Activated T-helper 2 cell treated with anti-CD3 and anti-CD28 coated beads, Interferon-gamma antibody, Interleukin-2, Interleukin-4, amounts not matched to agents 10 μg/mL and 5 μg/mL and 100 μg/mL, durations not matched to agents 14 hours and 24 hours and 36 hours (primary cell): ENCODE measurements at places on chromosomes 7 and 10.

- no peaks in the 10 kb centered on the region for H3K36me3 ChIP-seq
- no peak overlapping the region for H3K27ac ChIP-seq
- no peak for DNase-seq
- H3K4me3 ChIP-seq: no peak overlapping the region
- H3K4me1 ChIP-seq: no peaks in the 10 kb centered on the region
- H3K27me3 ChIP-seq: peaks cover 8% of the 10 kb centered on the region
Measured at GRCh38 chr7:24069751-24070150, 214.2 kb upstream of the NPY start.

GRCh38 chr7:155051355-155051754 is 18.8 kb upstream of the HTR5A start:
- no peak overlapping the region for H3K27ac ChIP-seq
- peaks cover 8% of the 10 kb centered on the region for H3K27me3 ChIP-seq

GRCh38 chr7:155353256-155353897 is 55.7 kb downstream of the INSIG1 start:
- no peak overlapping the region for H3K27ac ChIP-seq
- H3K36me3 ChIP-seq: no peaks in the 10 kb centered on the region
- no peak overlapping the region for H3K4me3 ChIP-seq
- peaks cover 4% of the 10 kb centered on the region for H3K27me3 ChIP-seq
- peaks cover 2% of the 10 kb centered on the region for H3K4me1 ChIP-seq
- DNase-seq: no peak

DNA sequence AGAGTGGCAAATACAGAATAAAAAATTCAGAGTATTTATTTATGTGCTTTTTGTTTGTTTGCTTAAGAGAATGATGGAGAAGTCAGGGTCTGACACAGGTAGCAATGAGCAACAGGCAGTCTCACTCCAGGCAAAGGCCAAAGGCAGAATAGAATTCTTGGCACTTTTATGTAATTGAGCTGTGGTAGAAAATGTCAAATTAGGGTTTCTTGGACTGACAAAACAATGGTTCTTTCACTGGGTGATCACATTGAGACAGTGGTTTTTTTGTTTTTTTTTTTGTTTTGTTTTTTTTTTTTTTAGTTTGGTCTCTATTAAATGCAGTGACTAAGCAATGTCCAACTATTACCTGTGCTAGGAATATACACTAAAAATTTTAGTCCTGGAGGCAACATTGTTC is 27.4 kb downstream of the POM121L12 start:
- no peaks in the 10 kb centered on the region for H3K4me1 ChIP-seq
- H3K27ac ChIP-seq: no peak overlapping the region
- DNase-seq: no peak

DNA sequence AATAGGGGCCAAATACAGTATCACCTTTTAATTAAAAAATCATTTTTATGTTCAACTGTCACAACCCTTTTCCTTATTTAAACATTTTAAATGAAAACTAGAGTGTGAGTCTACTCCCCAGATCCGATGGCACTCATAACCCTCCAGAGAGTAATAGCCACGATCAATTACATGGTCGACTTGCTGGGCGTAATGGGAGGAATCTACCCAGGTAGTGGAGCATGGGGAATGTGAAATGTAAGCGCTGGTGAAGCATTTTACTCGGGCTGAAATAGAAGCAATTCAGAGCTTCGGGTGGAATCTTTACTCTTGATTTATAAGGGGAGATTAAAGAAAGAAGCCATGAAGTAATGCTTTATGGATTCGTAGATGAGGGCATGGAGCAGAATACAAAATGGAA is 321.9 kb downstream of the ACTR3B start:
- H3K27me3 ChIP-seq: no peaks in the 10 kb centered on the region
- H3K36me3 ChIP-seq: no peaks in the 10 kb centered on the region
- DNase-seq: no peak
- H3K27ac ChIP-seq: no peak overlapping the region
- H3K4me3 ChIP-seq: no peak overlapping the region
